ENCODE measurements at places on chromosomes 1 and 21. TPM values are rescaled to one million over a fixed set of nuclear protein-coding genes. Genes with fewer than 3 reads are reported as not detected.

GRCh38 chr1:154304664-154305337 lies 16.1 kb upstream of the AQP10 start:
- no peak for DNase-seq

DNA sequence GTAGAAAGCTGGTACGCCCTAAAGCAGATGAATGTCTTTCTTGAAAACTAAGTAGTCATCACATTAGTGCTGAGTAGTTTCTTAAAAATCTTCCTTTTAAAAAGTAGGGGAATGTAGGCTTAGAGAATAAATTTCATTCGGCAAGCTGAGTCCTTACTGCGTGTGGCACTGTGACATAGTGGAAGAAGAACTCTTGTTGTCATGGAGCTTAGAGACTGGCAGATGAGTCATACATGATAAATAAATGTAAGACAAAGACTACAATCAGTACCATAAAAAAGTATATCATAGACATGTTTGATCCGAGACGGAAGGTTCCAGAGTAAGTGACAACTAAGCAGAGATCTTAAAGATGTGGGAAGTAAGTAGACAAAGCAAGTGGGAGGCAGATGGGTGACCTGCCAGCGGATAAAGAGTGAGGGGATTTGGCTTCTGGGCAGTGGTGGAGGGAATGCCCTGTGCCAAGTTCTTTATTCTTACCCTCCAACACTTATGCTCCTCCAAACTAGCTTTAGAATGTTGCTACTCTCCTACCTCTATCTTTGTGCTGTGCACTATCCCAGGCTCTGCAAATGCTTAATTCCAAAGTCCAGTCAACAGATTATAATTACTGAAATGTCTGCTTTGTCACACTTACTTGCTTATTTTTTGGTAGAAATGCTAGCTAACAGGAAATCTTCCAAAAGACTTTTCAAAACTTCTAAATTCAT lies 608.5 kb upstream of the USP24 start:
- no peak for DNase-seq

- no peak for DNase-seq
Observed at GRCh38 chr1:153565529-153566374, at the start of gene S100A2. Gene S100A2 (minus strand): TSS chr1:153565844. CDS start chr1:153563877, 1,967 bp downstream.

DNA sequence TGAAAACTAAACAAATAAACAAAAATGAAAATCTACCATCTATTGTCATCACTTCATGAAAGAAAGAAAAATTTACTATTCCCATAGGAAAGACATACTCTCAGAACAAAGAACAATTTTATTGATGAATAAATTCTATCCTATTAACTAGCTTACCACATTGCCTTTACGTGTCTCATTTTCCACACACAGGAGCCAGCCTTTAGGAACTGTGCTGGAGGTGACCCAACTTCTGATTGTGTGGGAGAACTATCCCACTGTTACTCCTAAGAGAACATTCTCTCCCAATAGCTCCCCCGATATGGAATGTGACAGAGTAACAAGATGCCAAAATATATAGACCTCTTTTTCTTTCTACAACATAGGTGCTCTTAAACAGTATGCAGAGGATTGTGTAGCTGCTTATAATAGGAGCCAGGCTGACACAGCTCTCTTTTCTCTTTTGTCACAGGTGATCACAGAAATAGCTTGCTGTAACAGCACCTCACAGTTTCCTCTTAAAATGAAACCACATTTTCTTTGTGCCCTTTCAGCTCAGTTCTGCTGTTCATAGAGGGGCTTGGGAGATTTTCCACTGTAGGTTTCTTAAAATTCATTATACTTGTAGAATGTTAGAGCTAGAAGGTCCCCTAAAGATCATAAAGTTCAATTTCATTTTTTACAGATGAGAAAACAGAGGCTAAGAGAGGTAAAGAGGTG lies 35.5 kb downstream of the C21orf91 start:
- DNase-seq, result no peak

- DNase-seq, result no peak
Observed at GRCh38 chr1:156667610-156667967, 9.6 kb downstream of the NES start.

DNA sequence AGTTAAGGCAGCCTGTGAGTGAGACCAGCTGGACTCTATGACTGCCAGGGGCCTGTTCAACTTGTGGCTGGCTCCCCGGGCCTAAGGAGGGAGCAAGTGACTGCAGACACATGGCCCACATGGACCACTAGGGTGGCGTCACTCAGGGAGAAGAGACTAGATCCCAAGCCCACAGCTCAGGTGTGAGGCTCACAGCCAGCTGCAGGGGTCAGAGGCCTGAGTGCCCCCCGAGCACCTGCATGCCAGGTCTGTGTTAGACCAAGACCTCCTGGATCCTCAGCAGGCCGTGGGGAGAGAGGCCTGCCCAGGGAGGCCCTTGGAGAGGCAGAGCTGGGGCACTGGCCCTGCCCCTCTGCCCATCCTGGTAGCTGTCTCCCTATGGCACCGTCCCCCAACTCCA lies 142.4 kb upstream of the RUNX3 start:
- no peak for DNase-seq

ACTL8 gene
- total RNA-seq, result not detected

Data from mucosa of gallbladder (tissue), 1 donor.